ENCODE measurements at places on chromosomes 4 and X.
A peak's percentile ranks its signal among the peaks of the same experiment; 100 is the strongest.

- DNase-seq: peak; percentile 65
These were observed at the start of gene ASB9 for GRCh38 chrX:15269618-15270521. Gene ASB9 (minus strand): TSS chrX:15270083. CDS start chrX:15269874, 209 bp downstream.

- no peak for DNase-seq
These were observed 74.7 kb upstream of the IL13RA1 start for GRCh38 chrX:118652717-118653116.

GRCh38 chr4:96326846-96327245 lies 487.0 kb downstream of the PDHA2 start:
- DNase-seq: no peak

- DNase-seq: no peak
These were observed 82.4 kb upstream of the PACRGL start for GRCh38 chr4:20617678-20618396.

DNA sequence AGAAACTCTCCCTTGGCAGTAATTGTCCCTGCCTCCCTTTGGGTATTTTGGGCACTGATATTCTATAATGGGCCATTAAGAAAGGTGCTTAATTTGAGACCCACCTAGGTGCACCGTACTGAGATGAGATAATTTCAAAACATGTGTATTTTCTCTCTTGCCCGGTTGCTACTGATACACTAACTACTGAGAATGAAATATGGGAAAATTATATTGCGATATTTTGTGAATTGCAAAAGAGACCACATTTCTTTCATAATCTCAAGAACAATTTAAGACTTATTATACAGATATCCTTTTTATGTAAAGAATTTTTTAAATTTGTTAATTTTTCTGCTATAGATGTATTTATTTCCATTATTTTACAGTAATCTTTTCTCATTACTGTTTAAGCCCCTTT lies 284.9 kb downstream of the ADGRL3 start:
- DNase-seq: no peak

DNA sequence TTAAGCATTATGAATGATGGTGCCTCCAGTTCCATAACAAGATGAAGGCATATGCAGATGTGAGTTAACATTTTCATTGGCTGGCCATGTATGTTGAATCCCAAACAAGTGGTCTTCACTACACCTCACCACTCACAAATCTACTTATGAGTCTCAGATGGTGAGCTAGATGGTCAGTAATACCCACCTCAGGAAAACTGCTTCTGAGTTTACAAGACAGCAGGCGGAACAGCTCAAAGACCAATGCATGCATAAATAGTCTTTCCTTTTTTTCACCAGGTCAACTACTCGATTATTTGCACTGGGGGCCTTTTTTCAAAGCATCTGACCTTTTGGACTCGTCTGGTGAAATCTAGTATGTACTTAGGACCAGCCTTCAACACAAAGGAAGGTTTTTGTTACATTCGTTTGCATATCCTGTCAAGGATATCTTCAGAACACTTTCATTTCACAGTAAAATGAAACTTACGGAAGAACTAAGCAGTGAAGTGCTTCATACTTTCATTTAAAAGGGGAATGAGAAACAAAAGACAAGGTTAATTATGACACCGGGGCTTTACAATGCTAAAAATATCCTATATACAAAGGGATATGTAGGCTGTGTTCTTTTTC lies 23.1 kb upstream of the TLR7 start:
- no peak for DNase-seq

Data from DMS 273 treated with DMSO at 0.1 percent for 48 hours (cell line).